ENCODE measurements at places on chromosomes 2 and 18.

DNA sequence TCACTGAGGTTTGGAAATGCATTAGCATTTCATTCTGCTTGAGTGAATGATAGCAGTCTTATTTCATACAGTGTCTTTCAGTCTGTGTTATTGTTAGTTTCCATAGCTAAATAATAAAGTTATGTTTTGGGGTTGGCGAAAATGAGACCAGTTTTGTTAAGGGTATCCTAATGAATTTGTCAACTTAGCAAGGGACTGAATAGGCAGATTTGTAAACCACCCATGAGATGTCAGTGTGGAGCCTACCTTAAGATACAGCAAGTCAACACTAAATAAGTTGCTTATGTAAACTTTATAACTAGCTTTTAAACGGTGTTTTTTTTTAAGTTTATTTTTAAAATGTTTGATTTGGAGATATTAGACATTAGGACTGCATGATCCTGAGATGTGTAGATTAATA, 11.9 kb downstream of the NAPG start:
- no peak for DNase-seq

- no peak for DNase-seq
Observed at GRCh38 chr2:238403632-238404405, 22.9 kb upstream of the ASB1 start.

- peak; percentile 14 for DNase-seq
Observed at GRCh38 chr2:85353876-85354285, 447 bp downstream of the RETSAT start.

DNA sequence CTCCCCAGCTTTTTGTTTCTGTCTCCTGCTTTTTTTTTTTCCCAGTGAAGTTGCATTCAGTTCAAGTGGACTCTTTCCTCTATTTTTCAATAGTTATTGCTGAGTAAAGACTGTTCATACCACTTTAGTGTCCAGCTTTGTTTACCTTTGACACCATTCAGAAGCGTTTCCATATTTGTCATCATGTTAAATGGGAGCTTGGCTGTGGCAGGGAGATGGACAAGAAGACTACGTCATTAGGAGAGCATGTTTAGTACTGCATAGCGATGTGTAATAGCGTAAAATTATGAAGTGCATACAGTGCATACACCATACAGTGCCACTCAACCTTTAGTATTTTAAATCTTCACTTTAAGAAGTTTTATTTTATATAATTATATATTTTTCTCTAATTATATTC, 655.9 kb downstream of the DCC start:
- DNase-seq: no peak

- no peak for DNase-seq
Observed at GRCh38 chr2:118216224-118216623, 128.0 kb downstream of the INSIG2 start.

- DNase-seq: no peak
Observed at GRCh38 chr2:196274387-196274809, 103.0 kb upstream of the STK17B start.

DNA sequence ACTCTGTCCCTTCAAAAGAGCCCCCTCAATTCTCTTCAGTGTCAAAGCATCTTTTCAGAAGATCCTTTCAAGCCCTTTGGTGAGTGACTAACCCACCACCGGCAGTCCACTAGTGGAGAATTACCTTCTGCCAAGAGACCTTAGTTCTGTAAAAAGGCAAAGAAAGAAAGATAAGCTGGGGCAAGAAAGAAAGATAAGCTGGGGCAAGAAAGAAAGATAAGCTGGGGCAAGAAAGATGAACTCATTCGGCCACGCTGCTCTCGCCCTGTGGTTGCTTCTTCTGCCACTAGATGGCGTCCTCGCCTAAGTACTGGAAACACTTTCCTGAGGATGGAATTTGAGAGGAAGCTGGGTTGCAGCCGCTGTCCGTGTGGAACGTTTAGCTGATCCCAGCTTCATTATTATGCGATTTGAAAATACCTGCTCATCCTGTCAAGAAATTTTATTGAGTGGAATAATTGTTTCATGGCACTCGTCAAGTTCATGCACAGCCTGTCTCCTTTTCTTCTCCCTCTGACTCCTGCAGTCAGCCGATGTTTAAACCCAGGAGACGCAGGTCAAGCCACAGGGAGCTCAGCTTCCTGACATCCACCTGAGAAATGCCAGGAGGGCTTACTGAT, 17.3 kb upstream of the ANXA4 start:
- DNase-seq: peak; percentile 91

DNA sequence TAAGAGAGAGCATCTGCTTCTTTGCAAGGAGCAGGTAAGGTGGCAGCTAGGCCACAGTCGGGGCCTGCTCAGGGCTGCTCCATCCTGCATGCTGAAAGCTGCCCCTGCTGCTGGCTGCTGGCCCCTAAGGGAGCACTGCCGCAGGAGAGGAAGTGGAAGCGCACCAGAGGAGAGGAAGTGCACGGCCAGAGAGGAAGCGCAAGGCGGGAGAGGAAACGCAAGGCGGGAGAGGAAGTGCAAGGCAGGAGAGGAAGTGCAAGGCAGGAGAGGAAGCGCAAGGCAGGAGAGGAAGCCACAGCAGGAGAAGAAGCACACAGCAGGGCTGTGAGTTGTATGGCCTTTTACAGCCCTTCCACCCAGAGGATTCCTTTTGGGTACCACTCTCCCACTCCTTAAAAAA, 539.0 kb upstream of the TNP1 start:
- DNase-seq: no peak

- DNase-seq: no peak
Observed at GRCh38 chr2:150466741-150467620, 20.5 kb downstream of the RND3 start.

DNA sequence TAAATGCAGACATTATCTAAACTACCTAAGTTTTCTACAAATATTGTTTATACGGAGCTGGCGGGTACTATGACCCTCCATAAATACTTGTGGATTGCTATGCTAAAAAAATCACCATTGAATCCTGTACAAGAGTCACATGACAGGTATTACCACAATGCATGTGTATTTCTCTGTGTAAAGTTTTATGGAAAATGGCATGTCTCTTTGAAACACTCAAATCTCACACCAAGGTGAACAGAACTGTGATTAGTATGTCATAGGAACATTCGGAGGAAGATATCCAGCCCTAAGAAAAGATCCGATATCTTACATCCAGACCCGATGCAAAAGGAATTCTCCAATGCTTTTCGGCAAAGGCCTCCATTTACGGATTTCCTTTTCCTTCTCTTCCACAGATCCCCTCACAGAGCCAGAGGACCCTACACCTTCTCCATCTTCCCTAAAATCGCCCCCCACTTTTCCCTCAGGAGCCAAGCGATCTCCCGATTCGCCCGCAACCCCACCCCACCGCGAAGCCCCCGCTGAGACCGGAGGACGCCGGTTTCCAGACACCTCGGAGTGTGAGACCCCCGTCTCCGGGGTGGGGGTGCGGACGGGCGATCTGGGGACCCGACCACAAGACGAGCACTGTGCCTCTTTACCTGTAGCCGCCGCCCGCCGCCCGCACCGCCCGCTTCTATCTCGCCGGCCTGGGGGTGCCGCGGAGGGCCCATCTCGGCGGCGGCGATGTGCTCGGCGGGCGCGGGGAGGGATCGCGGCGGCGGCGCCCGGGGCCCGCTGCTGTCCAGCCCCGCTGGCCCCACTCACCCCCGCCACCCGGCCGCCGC, 1.2 kb downstream of the SAP130 start:
- peak; percentile 35 for DNase-seq

DNA sequence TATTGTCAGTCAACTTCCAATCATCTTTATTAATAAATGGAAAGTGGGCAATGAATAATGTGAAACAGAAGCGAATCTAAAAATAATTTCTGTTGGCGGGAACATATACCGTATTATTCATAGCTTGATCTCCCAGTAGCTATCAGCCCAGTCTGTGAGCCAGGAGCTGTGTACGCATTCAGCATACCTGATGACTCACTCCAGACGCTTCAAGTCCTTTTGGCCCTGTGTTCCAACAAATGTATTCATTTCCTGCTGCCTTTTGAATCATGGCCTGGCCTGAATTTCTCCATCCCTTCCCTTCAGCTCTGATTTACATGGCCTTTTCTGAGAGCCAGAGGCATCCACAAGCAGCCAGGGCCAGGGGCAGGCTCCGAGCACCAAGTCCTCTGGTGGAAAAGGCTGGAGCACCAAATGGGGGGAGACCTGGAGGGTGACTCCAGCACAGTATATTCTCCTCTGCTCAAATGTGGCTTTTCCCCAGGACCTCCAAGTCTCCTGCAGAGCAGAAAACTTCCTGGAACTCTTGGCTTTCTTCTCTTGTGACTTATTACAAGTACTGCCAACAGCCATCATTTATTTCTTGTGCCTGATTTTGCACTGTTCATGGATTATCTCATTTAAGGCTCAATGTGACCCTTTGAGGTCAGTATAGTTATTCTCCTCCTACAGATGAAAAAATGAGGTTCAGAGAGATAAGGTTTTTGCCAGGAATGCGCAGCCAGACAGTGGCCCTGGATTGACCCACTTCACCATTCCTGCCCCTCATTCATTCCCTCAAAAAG, 108.7 kb downstream of the EN1 start:
- DNase-seq: peak; percentile 14

DNA sequence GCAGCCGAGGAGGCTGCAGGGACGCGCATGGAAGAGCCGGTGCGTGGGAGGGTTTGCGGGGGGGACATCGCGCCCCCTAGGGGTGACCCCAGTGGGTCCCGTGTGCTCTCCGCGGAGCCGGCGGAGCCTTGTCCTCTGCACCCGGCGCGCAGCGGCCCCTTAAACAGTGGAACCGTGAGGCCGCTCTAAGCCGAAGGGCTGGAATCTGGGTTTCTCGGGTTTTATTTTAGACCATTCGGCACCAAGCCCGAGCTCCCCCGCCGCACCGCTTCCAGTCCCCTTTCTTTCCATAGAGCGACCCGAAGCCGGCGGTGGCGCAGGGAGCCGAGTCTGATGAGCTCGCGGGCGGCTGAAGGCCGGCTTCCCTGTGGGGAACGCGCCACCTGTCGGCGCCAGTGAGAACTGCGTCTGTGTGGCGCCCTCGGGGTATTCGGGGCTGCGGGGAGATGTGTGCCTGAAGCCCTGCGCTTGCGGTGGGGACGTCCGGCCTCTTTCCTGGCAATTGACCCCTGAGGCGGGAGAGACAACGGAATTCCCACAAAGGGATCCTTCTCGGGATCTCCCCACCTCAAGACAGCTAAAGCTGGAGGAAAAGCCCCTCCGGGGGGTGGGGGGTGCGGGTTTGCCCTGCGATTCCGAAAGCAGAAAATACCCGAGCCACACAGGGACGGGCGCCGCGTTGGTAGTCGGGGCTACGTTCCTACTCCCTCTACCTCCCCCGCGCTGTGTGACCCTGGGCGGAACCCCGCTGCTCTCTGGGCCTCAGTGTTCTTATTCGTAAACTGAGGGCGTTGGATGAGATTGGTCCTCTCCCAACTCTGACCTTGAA, 8.2 kb upstream of the EN1 start:
- DNase-seq: peak; percentile 71

DNA sequence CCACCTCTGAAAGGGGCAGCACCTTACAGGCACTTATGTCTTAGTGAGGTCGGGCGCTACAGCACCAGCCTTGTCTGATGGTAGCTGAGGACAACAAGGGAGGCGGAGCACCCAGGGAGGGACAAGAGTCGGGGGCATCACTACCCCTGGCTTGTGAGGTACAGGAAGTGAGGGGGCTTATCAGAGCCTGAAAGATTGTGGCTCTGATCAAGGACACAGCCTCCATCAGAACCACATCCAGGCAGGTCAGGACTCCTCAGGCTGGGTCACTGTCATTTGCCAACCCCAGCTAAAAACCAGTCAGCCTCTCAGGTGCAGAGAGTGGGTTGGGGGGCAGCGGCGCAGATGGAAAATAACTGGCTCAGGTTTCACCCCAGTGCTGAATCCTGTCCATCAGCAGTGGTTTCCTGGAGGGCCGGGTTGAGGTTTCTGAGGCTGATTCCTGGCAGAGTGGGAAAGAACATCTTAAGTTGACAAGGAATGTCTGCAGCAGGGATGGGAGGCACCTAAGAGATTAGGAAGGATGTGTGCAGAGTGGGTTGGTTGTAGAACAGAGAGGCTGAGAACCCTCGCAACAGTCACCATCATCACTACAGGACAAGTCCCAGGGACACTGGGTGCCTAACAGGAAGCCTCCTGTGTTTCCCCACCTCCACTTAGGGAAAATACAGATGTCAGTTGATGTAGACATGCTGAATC, 45.3 kb downstream of the FBLN7 start:
- DNase-seq: no peak

GRCh38 chr18:78542204-78542603, 437.4 kb upstream of the SALL3 start:
- DNase-seq: peak; percentile 73

DNA sequence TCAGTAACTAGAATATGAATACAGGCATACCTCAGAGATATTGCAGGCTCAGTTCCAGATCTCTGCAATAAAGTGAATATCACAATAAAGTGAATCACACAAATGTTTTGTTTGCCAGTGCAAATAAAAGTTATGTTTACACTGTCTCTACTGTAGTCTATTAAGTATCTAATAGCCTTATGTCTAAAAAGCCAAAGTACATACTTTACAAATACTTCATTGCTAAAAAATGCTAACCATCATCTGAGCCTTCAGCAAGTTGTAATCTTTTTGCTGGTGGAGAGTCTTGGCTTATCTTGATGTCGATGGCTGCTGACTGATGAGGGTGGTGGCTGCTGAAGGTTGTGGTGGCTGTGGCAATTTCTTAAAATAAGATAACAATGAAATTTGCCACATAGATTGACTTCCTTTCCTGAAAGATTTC, 159.4 kb downstream of the MYO1B start:
- DNase-seq: no peak

GRCh38 chr2:187475499-187476248, 27.6 kb upstream of the CALCRL start:
- DNase-seq: no peak

- DNase-seq: no peak
Observed at GRCh38 chr18:21242141-21242779, at the start of gene GREB1L. Gene GREB1L, plus strand, starts transcription at chr18:21242232. Its CDS starts 141,287 bp downstream, at chr18:21383519.

GRCh38 chr2:177171418-177171865, 41.2 kb upstream of the HNRNPA3 start:
- peak; percentile 70 for DNase-seq
